ENCODE measurements at places on chromosomes 1 and 21.
A peak's percentile ranks its signal among the peaks of the same experiment; 100 is the strongest.

DNA sequence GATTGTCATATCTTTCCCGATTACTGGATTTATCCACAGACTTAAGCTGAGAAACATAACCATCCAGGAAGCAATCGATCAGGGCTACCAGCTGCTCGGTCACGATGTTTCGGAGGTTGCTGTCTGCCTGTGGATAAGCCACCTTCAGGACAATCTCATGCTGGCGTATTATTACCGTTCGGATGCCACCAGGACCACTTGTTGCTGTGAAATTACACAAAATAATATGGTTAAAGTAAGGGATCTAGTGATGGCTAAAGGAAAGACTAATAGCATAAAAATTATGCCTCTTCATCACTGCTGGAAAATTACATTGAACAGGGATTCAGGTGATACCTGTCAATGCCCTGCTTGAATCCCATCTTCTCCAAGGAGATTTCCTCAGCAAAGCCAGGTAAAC, 30.8 kb upstream of the ACTA1 start:
- no peak for DNase-seq

DNA sequence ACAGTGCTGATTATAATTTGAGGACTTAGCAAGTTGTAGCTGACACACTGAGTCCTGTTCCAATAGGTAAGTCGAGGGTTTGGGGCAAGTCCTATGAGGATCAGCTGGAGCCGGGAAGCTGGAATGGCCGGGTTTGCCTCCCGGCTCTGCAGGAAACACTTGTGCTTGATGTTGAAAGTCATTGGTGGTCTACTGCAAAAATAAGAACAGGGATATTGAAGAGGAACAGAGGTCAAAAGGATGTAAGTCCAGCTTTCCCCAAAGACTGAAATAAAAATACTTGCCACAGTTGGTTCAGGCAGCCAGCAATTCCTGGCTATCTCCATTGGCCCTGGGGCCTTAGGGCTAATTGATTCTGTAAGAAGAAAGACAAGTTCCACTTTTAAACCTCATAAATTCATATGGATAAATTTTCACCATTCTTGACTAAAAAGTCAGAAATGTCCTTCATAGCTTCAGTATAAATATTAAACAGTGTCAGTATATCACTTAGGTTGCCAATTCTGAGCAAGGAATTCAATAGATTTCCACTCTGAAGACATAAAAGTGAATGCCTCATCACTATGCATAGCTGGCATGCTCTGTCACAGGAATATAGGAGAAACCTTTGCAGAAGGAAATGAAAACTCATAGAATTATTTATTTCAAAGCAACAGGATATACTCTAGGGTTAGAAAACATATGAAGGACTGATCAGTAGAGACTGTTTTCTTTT, 165.2 kb downstream of the AK5 start:
- no peak for DNase-seq

- DNase-seq, result no peak
These were observed 35.9 kb upstream of the KIF21B start for GRCh38 chr1:201059401-201059800.

GRCh38 chr1:47725511-47725991, 271.6 kb downstream of the TRABD2B start:
- no peak for DNase-seq

DNA sequence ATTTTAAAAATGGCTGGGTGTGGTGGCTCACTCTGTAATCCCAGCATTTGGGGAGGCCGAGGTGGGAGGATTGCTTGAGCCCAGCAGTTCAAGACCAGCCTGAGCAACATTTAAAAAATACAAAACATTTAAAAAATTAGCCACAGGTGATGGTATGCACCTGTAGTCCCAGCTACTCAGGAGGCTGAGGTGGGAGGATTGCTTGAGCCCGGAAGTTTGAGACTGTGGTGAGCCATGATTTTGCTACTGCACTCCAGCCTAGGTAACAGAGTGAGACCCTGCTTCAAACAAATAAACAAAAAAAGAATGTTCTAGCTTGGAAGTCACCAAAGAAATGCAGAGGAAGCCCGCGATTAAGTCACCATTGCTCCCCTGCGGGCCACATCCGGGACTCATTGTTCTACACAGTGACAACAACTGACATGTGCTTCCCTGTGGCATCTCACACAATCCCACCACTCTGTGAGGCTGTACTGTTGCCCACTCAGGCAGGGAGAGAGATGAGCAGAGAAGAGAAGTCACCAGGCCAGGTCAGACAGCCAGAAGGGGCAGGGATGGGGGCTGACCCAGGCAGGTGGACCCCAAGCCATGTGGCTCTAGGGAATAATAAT, 18.4 kb upstream of the SPATC1L start:
- DNase-seq, result no peak

- peak; percentile 47 for DNase-seq
These were observed at the start of gene PYHIN1 for GRCh38 chr1:158931055-158931737. TSS of gene PYHIN1 (plus strand) at chr1:158931552. CDS start at chr1:158936911, 5,359 bp downstream.

DNA sequence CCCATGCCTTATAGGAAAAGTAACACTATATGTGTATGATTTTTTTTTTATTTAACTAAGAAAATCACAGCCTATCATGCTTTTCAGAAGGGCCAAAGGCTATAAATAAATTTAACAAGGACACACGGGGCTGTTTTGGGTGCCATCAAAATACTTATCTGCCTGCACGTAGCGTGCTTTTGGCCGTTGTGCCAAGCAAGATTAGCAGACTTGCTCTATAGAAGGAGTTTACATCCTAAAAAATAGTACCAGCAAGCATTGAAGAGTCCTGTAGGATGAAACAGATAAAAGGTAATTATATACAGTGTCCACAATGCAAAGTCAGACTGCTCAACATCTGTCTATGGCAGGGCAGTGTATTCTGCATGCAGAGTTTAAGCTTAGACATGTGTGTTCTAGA, 3.7 kb downstream of the OLIG1 start:
- no peak for DNase-seq

DNA sequence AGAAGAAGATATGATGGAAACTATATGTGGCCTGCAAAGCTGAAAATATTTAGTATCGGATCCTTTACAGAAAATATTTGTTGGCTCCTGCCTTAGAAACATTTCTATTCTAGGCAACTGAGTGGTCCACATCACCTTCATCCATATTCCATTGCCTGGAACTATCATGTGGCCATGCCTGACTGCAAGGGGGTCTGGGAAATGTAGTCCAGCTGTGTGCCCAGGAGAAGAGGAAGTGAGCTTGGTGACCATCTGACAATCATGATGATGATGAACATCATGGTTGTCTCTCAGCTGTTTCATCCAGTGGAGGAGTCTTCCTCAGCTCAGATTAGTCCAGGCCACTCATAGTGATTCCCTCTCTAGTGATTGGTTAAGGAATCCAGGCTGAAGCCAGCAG, 61.8 kb upstream of the IFNLR1 start:
- DNase-seq, result peak; percentile 63

GRCh38 chr1:194184425-194184824, 998.0 kb upstream of the B3GALT2 start:
- no peak for DNase-seq

GRCh38 chr1:45979778-45980176, 152.7 kb downstream of the PIK3R3 start:
- DNase-seq, result no peak

- no peak for DNase-seq
These were observed 230.8 kb downstream of the BARHL2 start for GRCh38 chr1:90486134-90486824.
